Bronchial epithelial cell (primary cell): ENCODE measurements at places on chromosomes 12 and 14.

DNA sequence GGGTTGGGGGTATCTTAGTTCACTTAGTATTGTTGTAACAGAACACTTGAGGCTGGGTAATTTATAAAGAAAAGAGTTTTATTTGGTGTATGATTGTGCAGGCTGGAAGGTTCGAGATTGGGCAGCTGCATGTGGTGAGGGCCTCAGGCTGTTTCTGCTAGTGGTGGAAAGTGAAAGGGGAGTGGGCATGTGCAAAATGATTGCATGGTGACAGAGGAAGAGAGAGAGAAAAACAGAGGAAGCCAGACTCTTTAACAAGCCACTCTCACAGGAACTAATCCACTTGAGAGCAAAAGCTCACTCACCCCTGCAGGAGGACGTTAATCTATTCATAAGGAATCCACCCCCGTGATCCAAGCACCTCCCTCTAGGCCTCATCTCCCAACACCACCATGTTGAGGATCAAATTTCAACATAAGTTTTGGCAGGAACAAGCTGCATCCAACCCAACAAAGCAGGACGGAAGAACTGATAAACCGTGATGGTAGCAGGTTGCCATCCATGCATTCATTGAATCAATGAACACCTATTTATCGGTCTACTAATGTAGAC, 165.0 kb upstream of the GZMB start:
- DNase-seq = no peak

GRCh38 chr12:78241446-78241845, 410.8 kb downstream of the NAV3 start:
- DNase-seq = no peak

GRCh38 chr12:40992674-40993073, 195.4 kb upstream of the PDZRN4 start:
- DNase-seq = peak; percentile 56

GRCh38 chr12:53816360-53817020, 64.7 kb upstream of the CISTR start:
- peak; percentile 51 for DNase-seq

GRCh38 chr14:93974299-93974698, 2.1 kb downstream of the ASB2 start:
- no peak for DNase-seq

GRCh38 chr12:50882563-50882962, 39.8 kb downstream of the TMPRSS12 start:
- DNase-seq = no peak

- no peak for DNase-seq
Measured at GRCh38 chr12:71538807-71539206, 99.2 kb downstream of the LGR5 start.
